Mesangial cell (primary cell): ENCODE measurements at places on chromosomes 1 and 21. TPM values are rescaled to one million over a fixed set of nuclear protein-coding genes. Genes with fewer than 3 reads are reported as not detected.

AADACL3 gene
- total RNA-seq = not detected in 2 replicates

SLC25A34 gene
- total RNA-seq = 0.13 and 2.1 TPM in 2 replicates

TSPEAR gene
- total RNA-seq = not detected in 2 replicates

OR10J1 gene
- not detected in 2 replicates for total RNA-seq

SUMO3 gene
- total RNA-seq = 51.8 and 69.6 TPM in 2 replicates

NMNAT2 gene
- total RNA-seq = under 0.01 and 0.13 TPM in 2 replicates

SYT11 gene
- total RNA-seq = 12.7 and 21.8 TPM in 2 replicates

C4BPA gene
- total RNA-seq = under 0.01 TPM in 1 of 2 replicates, not detected in the other

SCNM1 gene
- total RNA-seq = 44.0 and 51.2 TPM in 2 replicates

TRABD2B gene
- total RNA-seq = 0.33 and 2.5 TPM in 2 replicates

DNAJC8 gene
- 26.2 and 42.0 TPM in 2 replicates for total RNA-seq

DNASE2B gene
- total RNA-seq = 0.16 TPM in 1 of 2 replicates, not detected in the other

RRP1 gene
- 20.7 and 31.8 TPM in 2 replicates for total RNA-seq

MX2 gene
- 0.38 and 1.5 TPM in 2 replicates for total RNA-seq

CFHR2 gene
- total RNA-seq = not detected in 2 replicates

TBX19 gene
- total RNA-seq = 0.76 and 0.98 TPM in 2 replicates

MXRA8 gene
- total RNA-seq = 154 and 651 TPM in 2 replicates

CCDC190 gene
- total RNA-seq = 0.38 and 2.0 TPM in 2 replicates

LCE2C gene
- total RNA-seq = not detected in 2 replicates

TARDBP gene
- total RNA-seq = 53.5 and 57.8 TPM in 2 replicates

CD247 gene
- 0.16 and 0.25 TPM in 2 replicates for total RNA-seq

ESRRG gene
- total RNA-seq = 0.33 and 1.4 TPM in 2 replicates

KCNK1 gene
- 3.2 and 4.7 TPM in 2 replicates for total RNA-seq

SH2D1B gene
- total RNA-seq = not detected in 2 replicates

SLC44A3 gene
- 2.6 and 13.1 TPM in 2 replicates for total RNA-seq

C1orf226 gene
- total RNA-seq = 0.33 and 2.0 TPM in 2 replicates

CTSS gene
- total RNA-seq = under 0.01 and 0.33 TPM in 2 replicates

UMODL1 gene
- not detected in 2 replicates for total RNA-seq

MCOLN2 gene
- total RNA-seq = 0.49 and 1.3 TPM in 2 replicates

LUZP1 gene
- 20.9 and 22.8 TPM in 2 replicates for total RNA-seq

FBXO2 gene
- total RNA-seq = 1.1 and 4.4 TPM in 2 replicates

FMN2 gene
- 3.3 and 3.8 TPM in 2 replicates for total RNA-seq

RHCE gene
- total RNA-seq = 0.38 TPM in 1 of 2 replicates, not detected in the other

CRB1 gene
- 0.13 TPM in 1 of 2 replicates, not detected in the other for total RNA-seq
